ENCODE measurements at places on chromosomes 7 and 10.

DNA sequence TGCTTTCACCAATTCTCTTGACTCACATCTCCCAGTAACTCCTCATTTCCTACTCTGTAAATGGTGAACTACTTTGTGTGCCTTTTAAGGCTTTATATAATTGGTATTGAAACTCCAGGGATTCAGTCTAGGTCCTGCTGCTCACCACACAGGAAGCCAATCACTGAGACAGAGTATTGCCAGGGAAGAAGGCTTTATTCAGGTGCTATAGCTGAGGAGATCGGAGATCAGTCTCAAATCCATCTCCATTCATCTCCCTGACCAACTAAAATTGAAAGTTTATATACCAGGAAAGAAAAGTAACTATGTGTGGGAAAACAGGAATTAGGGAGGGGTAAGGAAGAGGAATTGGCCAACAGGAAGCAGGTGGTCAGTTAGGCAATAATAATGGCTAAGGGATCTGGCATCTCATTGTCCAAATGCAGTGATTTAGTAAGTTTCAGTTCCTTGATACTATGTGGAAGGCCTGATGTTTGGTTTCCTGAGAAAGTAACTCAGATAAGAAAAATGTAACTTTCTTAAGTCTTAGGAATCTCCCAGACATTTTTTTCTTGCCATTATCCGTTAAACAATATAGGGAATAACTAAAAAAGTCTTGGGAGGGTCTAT, 10.2 kb upstream of the SDHAF3 start:
- DNase-seq = no peak

GRCh38 chr10:116705498-116705897, 36.9 kb downstream of the HSPA12A start:
- DNase-seq = no peak

GRCh38 chr10:55446441-55447002, 645.5 kb upstream of the PCDH15 start:
- DNase-seq = no peak

DNA sequence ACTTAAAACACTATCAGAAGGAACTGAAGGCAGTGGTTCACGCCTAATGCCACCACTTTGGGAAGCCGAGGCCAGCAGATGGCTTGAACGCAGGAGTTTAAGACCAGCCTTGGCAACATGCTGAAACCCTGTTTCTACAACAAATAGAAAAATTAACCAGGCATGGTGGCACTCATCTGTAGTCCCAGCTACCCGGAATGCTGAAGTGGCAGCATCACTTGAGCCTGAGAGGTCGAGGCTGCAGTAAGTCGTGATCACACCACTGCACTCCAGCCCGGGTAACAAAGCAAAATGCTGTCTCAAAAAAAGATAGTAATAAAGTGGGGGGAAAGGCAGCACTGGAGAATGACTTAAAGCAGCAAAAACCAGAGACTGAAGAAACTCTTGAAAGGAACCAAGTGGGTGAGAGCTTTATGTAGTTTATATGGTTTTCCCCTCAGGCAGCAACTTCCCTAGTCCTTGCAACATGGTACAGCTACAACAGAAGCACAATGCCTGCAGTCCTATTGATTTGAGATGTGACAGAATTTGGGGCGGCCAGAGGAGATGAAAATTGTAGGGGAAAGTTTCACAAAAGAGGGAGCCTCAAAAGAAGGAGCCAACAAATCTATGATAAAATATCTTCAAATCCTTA, 38.1 kb downstream of the GDI2 start:
- no peak for DNase-seq

DNA sequence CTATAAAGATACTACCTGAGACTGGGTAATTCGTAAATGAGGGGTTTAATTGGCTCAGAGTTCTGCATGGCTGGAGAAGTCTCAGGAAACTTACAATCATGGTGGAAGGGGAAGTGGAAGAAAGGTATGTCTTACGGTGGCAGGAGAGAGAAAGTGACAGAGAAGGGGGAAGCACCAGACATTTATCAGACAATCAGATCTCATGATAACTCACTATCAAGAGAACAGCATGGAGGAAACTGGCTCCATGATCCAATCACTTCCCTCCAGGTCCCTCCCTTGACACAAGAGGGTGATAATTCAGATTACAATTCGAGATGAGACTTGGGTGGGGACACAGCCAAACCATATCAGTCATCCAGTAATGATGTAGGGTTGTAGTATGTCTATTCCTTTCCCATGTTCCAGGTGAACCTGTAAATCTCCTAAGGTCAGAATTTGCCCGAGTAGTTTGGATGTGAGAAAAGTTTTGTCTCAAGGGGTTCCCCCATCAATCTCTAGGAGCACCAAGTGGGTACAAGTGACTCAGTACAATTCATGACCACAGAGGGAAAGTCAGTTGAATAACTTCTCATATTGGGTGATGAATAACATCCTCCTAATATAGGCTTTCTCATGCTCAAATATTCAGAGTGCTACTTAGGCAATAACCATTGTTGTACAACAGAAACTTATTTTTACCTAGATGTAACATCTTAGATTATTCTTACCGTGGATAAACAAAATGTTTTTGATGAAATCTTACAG, 39.7 kb upstream of the MTPN start:
- no peak for DNase-seq

DNA sequence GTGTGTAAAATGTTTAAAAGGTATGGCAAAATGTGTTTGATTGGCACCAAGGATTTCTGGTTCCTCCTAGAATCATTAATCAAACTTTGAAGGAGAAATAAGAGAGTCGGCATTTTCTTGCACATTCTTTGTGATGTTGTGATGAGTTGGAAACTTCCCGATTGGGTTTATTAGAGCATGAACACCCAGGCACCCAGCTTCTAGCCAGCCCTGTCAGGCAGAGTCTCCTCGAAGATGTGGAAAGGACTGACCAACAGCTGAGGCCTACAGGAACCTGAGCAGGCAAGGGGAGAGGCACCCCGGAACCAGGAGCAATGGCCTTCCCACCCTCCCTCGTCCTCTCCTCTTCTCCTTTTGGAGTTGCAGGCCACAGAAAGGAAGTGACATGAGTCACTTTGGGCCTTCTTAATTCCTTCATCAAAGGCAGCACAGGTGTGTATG, 68.7 kb downstream of the EGFR start:
- DNase-seq = no peak

- DNase-seq = no peak
Measured at GRCh38 chr10:34824870-34825269, 9.8 kb upstream of the PARD3 start.

- peak; percentile 20 for DNase-seq
Measured at GRCh38 chr10:126939706-126940105, 34.5 kb downstream of the DOCK1 start.

DNA sequence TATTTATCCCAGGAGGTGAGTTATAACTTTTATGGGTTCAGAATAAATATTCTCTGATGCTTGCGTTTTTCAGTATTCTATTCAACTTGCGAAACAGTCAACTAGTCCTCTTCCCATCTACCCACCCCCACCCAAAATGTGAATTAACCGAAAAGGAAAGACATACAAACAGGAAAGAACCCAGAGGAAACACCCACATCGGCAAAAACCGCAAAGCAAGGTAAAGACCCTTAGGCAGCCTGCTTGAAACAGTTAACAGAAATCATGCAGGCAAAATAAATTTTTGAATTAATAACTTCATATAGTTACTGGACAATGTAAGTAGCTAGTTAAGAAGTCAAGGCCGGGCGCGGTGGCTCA, 5.4 kb downstream of the ZC3HAV1 start:
- no peak for DNase-seq

DNA sequence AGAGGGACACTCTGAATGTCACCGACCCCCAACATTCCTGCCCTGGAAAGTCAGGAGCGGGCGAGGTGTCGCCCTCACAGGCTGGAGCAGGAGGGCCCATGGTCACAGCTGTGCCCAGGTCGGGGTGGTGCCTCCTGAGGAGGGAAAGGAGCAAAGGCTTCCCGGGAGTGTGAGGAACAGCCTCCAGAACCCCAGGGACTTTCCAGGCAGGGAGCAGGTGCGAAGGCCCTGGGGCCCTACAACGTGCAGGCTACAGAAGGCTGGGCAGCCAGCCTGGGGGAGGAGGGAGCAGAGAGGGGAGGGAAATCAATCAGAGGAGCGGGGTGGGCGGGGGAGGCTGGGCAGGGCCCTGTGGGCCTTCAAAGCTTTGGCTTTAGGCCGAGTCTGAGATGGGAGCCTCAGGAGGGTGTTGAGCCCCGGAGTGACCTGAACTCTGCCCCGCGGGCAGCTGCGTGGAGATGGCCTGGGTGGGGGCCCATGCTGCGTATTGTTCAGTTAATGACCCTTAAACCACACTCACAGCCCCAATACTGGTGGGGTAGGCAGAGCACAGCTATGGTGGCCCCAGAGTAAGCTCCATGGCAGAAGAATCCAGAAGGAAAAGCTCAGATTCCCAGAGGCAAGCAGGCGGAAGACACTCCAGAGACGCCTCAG, 44.2 kb upstream of the PPP2R2D start:
- no peak for DNase-seq

- DNase-seq = no peak
Measured at GRCh38 chr10:24792638-24793037, 69.0 kb upstream of the ARHGAP21 start.

GRCh38 chr10:20088061-20088701, 271.9 kb downstream of the PLXDC2 start:
- DNase-seq = no peak

- no peak for DNase-seq
Measured at GRCh38 chr7:25870574-25870973, 281.4 kb upstream of the NFE2L3 start.

- DNase-seq = no peak
Measured at GRCh38 chr10:93469454-93469853, 12.7 kb downstream of the MYOF start.

DNA sequence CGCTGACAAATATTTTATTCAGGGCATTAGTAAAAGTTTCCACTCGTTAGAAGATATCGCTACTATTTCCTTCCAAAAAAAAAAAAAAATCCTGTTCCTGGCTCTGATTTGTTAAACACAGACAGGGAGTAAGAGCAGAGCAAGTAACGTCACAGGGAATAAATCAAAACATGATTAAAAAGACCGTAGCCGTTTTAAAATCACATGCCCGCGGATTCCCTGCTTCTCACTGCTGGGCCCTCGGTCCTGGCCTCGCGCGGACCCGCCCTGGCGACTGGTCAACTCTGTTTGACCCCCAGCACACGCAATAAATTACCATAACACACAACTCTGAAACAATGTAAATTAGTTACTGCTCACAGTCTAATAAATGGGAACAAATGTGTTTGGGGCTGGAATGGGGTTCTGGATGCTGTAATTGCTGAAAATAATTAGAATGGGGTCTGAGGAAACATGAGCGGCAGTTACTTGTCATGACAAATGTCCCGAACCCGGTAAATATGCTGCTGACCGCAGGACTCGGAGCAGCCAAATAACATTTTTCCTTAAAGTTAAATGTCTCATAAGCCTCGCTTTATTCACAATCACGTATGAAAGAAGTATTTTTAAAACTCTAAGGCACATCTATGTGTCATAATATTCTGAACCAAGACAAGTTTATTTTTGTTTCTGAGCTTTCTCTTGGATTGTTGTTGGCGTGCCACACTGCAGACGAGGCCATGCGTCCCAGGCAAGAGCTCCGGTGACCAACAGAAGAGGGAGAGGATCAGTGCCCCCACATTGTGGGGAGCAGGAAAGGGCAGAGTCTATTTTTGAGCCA, 17.9 kb downstream of the EBF3 start:
- no peak for DNase-seq

- DNase-seq = no peak
Measured at GRCh38 chr10:95559896-95560277, 1.3 kb downstream of the SORBS1 start.

DNA sequence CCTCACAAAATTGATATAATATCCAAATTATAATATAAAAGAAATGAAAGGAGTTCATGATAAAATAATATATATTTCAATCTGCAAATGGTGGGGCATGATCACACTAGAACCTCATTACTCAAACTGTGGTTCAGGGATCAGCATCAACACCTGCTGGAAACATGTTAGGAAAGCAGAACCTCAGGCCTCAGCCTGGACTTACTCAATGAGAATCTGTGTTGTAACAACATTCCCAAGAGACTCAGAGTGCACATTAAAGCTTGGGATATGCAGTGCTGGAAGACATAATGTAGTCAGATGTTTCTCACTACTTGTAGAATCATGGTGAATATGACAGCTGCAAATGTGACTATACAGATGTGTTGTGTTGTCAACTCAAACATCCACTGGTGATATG, 81.7 kb upstream of the ITPRID1 start:
- no peak for DNase-seq

DNA sequence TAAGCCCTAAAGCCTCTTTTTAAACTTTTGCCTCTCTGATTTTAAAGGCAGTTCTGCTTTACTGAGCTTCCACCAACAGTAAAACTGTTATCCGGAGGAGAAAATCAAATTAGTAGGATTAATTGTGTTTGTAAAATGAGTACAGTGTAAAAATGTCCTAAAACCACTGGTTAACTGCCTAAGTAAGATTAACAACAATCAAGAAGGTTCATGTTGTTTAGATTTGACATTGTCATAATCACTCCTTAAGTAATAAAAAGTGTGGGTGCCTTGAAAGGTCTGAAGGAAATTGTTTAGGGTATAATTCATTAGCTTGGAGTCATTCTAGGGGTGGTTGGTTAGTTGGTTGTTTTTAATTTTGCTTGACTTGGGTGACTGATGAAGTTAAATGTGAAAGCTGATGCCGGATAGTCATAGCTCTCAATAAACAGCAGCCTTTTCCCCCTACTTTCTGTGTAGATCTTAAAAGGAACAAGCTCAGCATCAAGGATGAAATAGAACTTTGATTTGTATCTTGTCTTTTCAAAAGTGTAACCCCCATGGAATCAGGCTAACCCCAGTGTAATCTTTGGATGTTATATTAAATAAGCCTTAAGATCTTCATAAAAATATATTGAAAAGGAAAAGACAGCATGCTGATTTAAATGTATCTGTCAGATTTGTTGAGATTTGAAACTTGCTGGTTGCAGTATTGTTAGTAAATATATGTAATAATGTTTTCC, 148.3 kb downstream of the ARID5B start:
- no peak for DNase-seq

All from neural crest cell (in vitro differentiated cells).